ENCODE measurements at places on chromosomes 7 and 10. TPM values are rescaled to one million over a fixed set of nuclear protein-coding genes. Genes with fewer than 3 reads are reported as not detected.

PRTFDC1 gene
- 8.5 TPM for total RNA-seq

GRCh38 chr10:129922598-129923123 lies 41.4 kb downstream of the EBF3 start:
- DNase-seq, result no peak

DNA sequence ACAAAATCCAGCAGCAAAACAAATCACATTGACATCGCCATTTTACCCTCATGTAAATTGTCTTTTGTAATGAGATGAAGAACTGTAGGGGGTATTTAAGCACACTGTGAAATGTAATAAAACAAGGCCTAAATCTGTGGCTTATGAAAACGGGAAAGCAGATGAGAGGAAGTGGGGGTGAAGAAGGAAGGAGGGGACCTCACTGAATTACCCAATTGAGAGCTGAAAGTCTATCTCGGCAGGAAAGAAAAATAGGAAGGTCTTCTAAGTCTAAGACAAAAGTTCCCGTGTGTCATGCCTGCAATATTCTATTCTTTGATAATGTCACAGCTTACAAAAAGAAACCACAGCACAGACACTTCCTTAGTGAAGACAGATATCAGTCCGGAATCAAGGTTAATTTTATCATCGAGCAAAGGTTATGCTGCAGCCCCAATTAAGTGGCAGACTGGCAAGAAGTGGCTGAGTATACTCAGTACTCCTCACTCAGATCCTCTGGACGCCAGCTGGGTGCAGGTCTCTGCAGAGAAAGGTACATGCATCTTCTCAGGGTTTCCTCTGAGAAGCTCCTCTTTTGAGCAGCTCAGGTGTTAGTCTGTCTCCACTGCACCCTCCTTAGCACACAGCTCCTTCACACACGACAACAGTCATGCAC lies 239.7 kb downstream of the FANK1 start:
- no peak for DNase-seq

GRCh38 chr7:43491984-43492383 lies 90.9 kb upstream of the STK17A start:
- DNase-seq, result no peak

Measured in ureter (tissue), 1 donor.